Stimulated activated CD4-positive, alpha-beta T cell treated with anti-CD3 and anti-CD28 coated beads, TNF-alpha, amount 100 ng/mL, for 4 hours (primary cell): ENCODE measurements at places on chromosomes 6 and 20.
A peak's percentile ranks its signal among the peaks of the same experiment; 100 is the strongest.

DNA sequence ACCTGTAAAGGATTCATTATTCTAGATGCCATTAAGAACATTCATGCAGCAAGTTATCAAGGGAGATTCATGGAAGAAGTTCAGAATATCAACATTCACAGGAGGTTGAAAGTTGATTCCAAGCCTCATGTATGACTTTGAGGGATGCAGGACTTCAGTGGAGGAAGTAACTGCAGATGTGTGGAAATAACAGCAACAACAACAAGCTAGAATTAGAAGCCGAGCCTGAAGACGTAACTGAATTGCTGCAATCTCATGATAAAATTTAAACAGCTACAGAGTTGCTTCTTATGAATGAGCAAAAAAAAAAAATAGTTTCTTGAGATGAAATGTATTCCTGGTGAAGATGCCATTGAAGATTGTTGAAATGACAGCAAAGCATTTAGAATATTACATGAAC lies 73.3 kb upstream of the NXT1 start:
- no peak for DNase-seq

DNA sequence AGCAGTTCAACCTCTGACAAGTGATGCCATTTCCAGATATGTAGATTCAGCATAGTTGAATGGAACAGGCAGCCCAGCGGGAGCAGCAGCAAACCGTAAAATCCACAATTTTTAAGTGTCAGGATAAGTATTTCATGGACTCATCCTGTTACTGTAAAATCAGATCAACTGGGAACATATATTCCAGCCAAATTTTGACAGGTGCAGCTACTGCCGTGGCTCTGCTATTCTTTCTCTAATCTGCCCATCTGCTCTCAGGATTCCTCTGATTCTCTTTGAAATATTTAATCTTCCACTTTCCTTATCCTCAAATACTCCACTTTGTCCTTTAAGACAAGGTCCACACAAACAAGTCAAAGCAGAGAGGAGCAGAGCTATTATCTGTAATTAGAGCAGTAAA lies 245.4 kb upstream of the ASCC3 start:
- no peak for DNase-seq

GRCh38 chr6:169167581-169168301 lies 85.9 kb downstream of the THBS2 start:
- DNase-seq = no peak

DNA sequence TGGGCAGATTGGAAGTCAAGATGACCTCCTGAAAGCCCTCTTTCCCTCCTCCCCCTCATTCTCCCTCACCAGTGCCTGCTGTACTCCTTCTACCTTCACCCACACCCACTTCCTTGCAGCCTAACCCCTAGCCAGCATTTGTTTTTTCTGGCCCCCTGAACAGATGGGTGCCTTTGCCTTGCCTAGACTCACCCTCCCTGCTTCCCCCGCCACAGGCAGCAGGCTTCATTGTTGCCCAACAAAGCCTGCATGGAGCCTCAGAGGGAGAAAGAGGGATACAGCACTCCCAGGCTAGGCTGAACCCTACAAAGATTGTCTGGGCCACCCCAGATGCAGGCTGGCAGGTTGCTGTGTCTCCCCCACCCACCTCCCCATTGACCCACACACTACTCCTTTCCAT lies 2.7 kb downstream of the MOCS1 start:
- DNase-seq = no peak

- DNase-seq = no peak
These were observed at the start of gene NRN1 for GRCh38 chr6:6006428-6007365. NRN1 (minus strand) TSS chr6:6006925; CDS start chr6:6006749, 176 bp downstream.

GRCh38 chr6:113668641-113669408 lies 188.3 kb upstream of the MARCKS start:
- no peak for DNase-seq

GRCh38 chr20:49396230-49396629 lies 86.2 kb downstream of the KCNB1 start:
- no peak for DNase-seq

GRCh38 chr6:26431258-26432172 lies 8.8 kb upstream of the BTN3A3 start:
- DNase-seq = no peak

GRCh38 chr6:104326173-104327001 lies 533.3 kb downstream of the HACE1 start:
- DNase-seq = no peak

GRCh38 chr6:89409461-89410035 lies 2.5 kb downstream of the RRAGD start:
- DNase-seq = no peak

DNA sequence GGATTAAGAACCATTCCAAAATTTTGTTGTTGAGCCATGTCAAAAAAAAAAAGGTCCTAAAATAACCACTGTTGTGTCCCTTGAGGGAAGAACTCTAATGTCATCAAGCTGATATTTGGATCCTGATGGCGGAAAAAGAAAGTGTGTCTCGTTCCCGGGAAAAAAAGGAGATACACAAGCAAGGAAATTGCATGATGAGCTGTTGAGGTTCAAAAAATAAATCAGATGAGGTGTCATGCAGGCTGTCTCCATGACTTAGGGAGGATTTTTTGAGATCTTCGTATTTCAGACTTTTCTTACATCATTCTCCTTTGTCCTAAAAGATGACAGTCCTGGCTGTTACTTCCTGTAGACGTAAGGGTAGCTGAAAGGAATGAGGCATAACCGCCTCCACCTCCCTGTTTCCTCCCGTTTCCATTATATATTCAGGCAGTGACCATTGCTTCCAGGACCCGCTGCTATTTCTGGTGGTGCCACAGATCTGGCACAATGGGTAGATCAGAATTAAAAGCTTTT lies 117.3 kb upstream of the TNFAIP3 start:
- DNase-seq = no peak

GRCh38 chr6:161135695-161136591 lies 137.9 kb downstream of the AGPAT4 start:
- DNase-seq = no peak

- DNase-seq = no peak
These were observed 128.8 kb downstream of the FOXO3 start for GRCh38 chr6:108689272-108690161.

GRCh38 chr6:11039040-11039439 lies 5.1 kb downstream of the ELOVL2 start:
- no peak for DNase-seq

- no peak for DNase-seq
These were observed 16.5 kb upstream of the CCR6 start for GRCh38 chr6:167106406-167106805.

DNA sequence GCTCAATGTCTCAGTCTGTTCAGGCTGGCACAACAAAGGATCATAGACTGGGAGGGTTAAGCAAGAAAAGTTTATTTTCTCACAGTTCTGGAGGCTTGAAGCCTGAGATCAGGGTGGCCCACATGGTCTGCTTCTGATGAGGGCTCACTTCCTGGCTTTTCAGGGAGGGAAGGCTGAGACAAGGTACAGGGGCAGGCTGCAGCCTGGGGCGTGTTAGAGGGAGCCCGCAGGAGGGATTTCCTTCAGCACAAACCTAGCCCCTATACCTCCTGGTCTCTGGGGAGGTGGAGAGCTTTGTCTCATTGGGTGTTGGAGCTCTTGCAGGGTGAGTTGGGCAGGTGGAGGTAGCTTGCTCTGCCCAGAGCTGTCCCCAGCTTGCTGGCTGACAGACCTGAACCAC lies 81.1 kb upstream of the GPR6 start:
- DNase-seq = no peak

DNA sequence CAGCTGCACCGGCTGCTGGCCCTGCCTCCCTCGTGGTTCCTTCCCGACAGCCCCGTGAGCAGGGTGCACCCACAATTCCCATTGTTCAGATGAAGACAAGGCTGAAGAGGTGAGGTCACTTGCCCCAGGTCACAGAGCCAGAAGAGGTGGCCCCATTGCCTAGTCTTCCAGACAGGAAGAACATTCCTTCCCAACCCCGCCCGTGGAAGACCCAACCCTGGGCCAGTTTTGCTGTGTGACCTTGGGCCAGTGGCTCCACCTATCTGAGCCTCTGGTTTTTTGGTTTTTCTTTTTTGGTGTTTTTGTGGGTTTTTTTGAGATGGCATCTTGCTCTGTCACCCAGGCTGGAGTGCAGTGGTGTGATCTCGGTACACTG lies 61.7 kb downstream of the RIPOR3 start:
- DNase-seq = no peak

- DNase-seq = no peak
These were observed 33.3 kb downstream of the ZC3H12D start for GRCh38 chr6:149451376-149452036.

GRCh38 chr6:106536851-106537250 lies 92.4 kb downstream of the RTN4IP1 start:
- DNase-seq = no peak

DNA sequence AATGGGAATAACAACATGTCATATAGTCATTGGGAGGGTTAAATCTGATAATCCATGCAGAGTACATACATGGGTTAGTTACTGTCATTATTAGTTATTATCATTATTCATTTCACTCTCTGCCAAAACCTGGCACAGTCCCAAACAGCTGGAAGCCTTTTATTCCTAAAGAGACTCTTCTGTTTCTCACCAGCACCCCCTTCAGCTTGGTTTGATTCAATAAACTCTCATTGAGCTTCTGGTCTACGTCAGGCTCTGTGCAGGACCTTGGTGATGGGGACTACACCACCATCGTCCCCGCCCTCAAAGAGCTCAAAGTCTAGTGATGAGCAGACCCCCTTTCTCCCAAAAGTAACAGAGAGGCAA lies 2.3 kb downstream of the KCNK15 start:
- no peak for DNase-seq

DNA sequence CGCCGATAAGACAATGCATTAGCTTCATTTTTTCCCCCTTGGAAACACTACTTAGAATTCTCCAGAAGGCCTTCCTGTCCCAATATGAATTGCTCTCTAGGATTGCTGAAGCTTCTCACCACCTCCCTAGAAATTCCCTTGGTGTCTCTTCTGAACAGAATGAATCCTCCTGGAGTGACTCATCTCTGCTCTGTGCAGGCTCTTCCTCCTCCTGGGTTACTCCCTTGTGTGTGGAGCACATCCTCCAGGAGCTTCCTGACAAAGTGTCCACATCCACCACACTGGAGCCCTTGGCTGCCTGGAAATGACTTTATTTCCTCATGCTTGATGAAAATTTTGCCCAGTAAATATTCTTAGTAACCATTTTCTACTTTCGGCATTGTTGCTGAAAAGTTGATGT lies 54.4 kb downstream of the DTNBP1 start:
- DNase-seq = no peak

DNA sequence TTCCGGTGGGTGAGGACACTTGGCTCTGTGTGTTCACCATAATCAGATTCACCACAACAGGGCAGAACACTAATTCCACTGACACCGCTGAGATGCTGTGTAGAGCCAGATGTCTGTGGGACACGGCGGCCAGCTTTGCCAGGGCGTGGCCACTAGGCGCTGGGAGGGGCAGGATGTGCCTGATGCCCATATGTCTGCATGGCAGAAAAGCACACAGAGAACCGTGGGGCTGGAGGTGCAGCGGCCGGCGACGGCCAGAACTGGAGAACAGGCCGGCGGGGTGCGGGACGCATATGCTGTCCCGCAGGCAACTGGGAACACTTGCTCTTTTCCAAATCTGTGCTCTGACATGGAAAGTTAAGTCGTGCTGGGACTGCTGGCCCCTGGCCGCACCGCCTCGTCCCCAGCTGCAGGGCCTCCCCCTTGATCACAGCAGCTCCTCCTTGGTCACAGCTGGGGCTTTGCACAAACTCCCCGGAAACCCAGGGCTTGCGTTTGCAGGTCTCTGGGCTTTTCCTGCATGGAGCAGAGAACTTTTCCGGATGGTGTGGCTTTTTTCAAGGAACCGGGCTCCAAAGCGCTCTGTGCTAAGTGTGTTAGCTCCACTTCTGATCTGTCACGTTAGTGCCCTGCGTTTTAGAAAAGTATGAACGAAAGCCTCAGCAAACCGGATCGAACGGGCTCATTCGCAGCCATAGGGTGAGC lies 31.1 kb downstream of the NTSR1 start:
- no peak for DNase-seq

- no peak for DNase-seq
These were observed 293.2 kb downstream of the QKI start for GRCh38 chr6:163707387-163708355.

- peak; percentile 23 for DNase-seq
These were observed 138.9 kb downstream of the TMEM242 start for GRCh38 chr6:157184202-157185015.

DNA sequence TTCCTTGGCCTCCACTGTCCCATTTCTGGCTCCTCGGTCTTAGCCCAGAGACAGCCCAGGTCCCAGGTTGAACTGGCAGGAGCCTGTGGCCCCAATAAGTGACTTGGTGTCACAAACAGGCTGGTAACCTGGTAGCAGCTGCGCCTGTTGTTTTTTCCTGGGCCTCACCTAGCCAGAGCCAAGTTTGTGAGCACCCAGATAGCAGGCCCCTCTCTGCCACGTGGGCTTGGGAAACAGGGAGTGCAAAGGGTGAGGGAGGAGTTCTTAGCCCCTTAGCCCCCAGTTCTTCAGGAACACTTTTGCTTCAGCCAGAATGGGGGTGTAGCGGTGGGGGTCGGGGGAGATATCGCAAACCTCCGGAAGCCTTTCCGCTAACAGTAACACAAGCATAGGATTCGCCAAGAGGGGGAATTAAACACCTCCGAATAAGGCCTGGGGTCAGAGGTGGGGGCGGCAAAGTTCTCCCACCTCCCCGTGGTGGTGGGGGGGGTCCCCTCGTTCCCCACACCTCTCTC lies 760 bp downstream of the C6orf132 start:
- DNase-seq = no peak

DNA sequence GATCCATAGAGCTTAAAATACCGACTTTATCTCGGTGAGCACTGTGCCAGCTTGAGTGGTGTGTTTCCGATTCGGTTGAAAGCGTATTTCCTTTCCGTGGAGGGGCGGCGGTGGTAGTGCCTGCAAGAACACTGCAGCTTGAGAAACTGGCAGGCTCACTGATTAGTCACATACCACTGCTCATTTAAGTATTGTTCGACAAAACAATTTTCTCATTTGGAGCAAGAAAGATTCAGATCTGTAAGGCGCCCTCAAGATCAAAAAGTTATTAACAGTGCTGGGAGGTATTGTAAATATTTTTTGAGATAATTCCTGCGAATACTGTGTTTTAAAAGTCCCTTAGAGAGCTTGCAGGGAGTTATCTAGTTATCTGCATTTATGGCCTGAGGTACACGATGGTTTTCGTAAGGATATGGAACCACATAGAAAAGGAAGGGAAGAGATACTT lies 1.3 kb downstream of the MAPK14 start:
- peak; percentile 59 for DNase-seq

- DNase-seq = no peak
These were observed 92.1 kb upstream of the SPTLC3 start for GRCh38 chr20:12916699-12917098.

GRCh38 chr6:156163311-156163710 lies 613.9 kb upstream of the ARID1B start:
- no peak for DNase-seq

DNA sequence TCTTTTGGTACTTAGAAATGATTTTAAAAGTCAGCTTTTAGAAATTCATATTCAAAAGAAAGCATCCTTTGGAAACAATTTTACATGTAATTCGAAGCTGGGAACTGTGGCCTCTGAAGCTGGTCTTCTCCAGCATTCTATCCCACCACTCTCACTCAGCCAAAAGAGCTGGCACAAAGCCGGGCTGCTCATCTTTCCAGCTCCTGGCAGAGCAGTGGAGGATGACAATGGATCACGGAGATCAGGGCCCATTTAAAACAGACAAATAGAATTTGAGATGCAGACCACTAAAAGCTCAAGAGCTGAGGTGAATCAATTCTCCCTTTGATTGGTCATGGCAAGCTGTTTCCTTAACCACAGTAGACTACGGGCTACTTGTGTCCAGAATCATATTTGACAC lies 60.6 kb downstream of the OTOR start:
- no peak for DNase-seq
